ENCODE measurements at places on chromosomes 7 and 10.

GRCh38 chr7:81031243-81031642 is 112.4 kb upstream of the SEMA3C start:
- peak; percentile 5 for DNase-seq

DNA sequence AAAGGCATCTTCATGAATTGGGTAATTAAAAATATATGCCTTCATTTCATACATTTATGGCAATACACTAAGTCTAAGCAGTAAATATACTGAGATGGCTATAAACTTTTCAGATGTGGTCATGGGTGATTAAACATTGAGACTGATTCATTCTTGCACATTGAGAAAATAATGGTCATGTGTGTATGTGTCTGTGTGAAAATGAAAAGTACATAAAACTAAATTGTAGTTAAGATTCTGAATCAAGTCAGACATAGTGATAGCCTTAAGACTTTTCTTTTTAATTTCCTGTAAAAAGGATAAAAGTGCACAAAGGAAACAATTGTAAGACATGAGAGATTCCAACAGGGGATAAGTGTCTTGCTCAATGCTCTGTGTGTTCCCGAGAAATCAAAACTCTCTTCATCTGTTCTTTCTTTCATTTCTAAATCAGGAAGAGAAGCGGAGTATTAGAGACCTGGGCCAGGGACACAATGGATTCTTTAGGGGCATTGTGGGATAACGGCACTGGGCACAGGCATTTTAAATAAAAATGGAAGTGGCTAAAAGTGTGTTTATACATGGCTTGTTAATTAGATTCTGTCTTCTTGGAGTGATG is 69.8 kb upstream of the AGR3 start:
- DNase-seq = no peak

DNA sequence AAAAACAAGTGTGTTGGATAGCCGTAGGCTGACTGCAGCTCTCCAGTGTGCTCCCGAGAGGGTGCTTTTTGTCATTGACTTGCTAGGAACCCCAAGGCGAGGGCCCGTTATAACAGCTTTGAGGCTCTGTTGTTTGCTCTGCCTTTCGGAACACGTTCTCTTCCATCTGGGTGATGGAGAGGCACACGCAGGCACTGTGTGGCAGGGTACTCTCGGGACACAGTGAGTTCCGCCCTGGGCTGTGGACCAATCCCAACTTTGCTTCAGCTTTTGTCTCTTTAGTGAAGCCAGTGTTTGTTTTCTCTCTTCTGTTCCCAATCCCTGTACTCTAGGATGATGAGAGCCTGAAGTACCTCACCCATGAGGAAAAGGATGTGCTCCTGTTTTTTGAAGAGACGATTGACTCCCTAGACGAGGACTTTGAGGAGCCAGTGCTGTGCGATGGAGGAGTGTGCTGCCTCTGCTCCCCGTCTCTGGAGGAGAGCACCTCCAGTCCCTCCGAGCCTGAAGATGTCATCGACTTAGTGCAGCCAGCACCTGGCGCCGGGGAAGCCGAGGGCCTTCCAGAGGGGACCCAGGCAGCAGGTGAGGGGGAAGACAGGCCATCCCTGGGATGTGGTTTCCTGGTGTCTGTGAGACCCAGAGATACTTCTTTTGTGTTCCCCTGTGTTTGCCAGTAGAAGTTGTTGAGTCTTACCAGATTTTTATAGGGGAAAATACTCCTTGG is 43.2 kb downstream of the PROSER2 start:
- DNase-seq = no peak

DNA sequence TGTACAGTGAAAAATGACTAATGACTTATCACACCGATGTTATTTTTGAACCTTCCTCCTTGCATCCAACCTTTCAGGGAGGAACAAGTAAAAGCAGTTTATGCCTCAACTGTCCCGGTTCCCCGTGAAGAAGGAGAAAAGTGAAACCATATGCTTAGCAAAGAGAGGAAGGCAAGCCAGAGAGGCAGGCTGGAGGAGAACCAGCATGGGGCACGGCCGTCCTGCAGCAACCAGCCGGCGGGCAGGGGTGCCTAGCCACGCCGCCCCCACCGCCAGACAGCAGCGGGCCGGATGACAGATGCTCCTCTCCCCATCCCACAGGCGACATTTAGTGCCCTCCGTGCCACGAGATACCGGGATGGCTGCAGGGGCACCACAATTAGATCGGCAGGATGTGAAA is 421.4 kb upstream of the MGMT start:
- no peak for DNase-seq

DNA sequence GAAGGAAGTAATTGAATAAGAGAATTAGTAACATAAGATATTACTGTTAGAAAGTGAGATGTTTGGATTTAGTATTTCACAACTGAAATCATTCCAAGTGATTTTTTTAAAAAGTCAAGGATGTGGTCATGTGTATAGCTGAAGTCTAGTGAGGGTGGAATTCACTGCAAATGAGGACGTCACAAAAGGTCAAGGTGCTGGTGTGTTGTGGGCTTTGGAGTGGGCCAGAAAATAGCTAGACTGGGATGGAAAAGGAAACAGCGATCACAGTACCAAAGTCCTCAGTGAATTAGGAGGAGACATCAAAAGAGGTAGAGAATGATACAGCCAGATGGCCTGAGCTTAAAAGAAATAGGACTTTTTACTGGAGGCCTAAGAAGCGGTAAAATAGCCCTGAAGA is 272.8 kb downstream of the DYNC1I1 start:
- no peak for DNase-seq

- no peak for DNase-seq
Measured at GRCh38 chr10:126651467-126651866, 19.0 kb downstream of the C10orf90 start.

GRCh38 chr10:100970076-100970913 is 991 bp downstream of the SEMA4G start:
- no peak for DNase-seq

GRCh38 chr7:81244224-81244623 is 325.4 kb upstream of the SEMA3C start:
- DNase-seq = peak; percentile 30

- DNase-seq = no peak
Measured at GRCh38 chr10:5963591-5963990, 13.8 kb downstream of the IL15RA start.

DNA sequence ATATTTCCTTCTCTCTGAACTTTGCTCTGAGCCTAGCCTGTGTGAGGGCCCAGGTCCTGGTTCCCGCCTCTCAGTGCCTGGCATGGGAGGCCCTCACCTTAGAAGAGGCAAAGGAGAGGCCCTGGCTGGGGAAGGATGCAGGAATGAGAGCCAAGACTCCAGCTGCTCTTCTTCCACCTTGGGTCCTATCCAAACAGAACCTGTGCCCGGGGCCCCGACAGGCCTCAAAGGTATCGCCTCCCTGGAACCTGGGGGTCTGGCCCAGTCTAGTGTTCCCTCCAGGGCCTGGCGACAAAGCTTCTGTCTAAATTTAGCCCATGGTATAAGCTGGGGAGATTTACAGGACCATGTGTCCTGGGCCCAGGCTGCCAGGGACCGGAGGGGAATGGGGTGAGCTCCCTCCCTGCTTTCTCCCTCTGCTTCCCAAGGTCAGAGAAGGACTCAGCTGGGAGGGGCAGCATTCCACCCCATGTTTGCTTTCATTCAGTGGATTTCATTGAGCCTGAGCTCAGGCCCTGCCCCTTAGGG is 12.0 kb upstream of the CRHR2 start:
- DNase-seq = no peak

- no peak for DNase-seq
Measured at GRCh38 chr7:98162758-98163157, 48.5 kb upstream of the BHLHA15 start.

- DNase-seq = peak; percentile 20
Measured at GRCh38 chr7:27994639-27995038, 186.0 kb downstream of the JAZF1 start.

- no peak for DNase-seq
Measured at GRCh38 chr10:112376396-112376790, 2.5 kb downstream of the ACSL5 start.

DNA sequence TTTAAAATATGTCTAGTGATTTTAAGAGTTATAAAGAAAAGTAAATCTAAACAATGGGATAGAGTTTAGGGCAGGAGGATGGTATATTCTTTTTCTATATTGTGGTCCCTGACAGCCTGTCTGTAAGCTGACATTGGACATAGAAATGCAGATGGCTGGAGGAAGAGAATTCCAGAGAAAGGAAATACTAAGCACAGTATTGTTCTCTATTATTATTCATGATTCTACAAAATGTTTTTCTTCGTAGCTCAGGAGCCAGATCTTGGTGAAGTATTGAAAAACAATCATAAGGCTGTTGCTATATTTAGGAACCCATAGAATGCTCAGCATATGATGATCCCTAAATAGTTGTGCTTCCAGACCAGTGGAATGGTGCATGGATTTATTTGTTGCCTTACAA is 117.0 kb upstream of the FAM3C start:
- no peak for DNase-seq

Measured in RKO (cell line).